ENCODE measurements at places on chromosomes 12 and 14.
A peak's percentile ranks its signal among the peaks of the same experiment; 100 is the strongest.

DNA sequence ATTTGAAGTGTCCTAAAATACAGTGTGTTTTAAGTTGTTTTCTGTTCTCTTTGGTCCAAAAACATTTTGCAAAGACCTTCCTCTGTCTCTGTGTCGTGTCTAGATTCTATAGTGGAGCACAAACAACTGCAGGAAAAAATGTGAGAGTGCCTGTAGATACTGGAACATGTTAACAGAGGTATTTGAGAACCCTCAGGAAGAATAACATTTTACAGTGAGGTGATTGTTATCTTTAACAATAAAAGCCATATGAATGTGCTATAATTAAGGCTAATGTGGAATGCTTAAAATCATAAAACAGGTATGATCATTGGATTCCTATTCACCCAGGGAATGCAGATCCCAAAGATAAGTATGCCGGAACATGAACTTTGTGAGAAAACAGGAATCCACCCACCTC lies 98.0 kb downstream of the SAMD4A start:
- DNase-seq, result no peak

GRCh38 chr12:78040111-78040510 lies 209.4 kb downstream of the NAV3 start:
- DNase-seq, result no peak

GRCh38 chr12:115046805-115047204 lies 362.8 kb upstream of the TBX3 start:
- peak; percentile 1 for DNase-seq

- DNase-seq, result peak; percentile 16
Observed at GRCh38 chr12:132638541-132639408, 20.2 kb downstream of the P2RX2 start.

- no peak for DNase-seq
Observed at GRCh38 chr12:116304621-116305020, 27.1 kb upstream of the MED13L start.

DNA sequence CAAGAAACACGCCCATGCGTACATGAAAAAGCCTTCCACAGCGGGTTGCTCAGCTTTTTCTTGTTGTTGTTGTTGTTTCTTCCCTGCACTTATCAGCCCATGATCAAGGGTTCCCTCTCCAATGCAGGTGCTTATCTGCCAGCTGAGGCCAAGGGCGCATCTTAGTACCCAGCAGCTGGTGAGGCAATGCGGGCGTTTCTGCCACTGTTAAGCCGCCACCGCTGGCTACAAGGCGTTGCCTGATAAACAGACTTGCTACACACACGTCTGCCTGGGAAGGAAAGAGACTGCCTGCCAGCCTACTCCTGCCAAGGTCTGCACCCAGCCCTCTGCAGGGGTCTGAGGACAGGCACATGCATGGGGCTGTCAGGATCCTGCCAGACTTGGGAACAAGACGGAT lies 345.9 kb downstream of the BCL11B start:
- DNase-seq, result no peak

GRCh38 chr12:75444429-75445136 lies 36.0 kb upstream of the GLIPR1 start:
- DNase-seq, result no peak

DNA sequence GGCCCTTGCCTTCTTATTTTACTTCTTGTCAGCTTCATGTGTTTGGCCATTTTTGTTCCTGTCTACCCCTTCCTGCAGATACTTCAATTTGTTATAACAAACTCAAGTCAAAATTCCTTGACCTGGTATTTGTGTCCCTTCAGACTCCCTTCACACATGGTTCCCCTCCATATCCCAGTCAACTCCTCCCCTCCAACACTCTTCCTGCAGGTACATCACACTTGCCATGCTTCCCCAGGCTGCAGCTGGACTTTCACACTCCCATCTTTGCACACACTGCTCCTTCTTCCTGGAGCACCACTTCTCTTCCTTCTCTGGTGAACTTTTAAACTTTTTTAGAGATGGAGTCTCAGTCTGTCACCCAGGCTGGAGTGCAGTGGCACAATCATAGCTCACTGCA lies 18.9 kb upstream of the FIGNL2 start:
- DNase-seq, result no peak

GRCh38 chr12:45415393-45415817 lies 199.5 kb downstream of the ANO6 start:
- DNase-seq, result no peak

DNA sequence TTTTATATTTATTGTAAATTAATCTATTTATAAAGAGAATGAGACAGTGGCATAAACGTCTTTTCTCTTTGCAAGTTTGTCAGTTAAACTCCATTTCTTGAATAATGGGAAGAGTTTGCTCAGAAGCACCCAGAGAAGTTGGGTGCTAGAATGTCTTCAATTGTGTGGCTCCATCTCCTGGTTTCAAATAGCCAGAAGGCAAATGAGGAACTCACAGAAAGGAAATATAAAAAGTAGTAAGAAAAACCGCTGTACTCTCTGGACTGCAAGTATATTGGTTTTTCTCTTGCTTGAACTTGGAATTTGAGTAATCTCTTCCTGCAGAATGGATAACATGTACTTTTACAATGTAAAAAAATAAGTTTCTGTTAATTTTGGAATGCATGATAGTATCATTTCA lies 217.5 kb downstream of the DPY19L2 start:
- no peak for DNase-seq

DNA sequence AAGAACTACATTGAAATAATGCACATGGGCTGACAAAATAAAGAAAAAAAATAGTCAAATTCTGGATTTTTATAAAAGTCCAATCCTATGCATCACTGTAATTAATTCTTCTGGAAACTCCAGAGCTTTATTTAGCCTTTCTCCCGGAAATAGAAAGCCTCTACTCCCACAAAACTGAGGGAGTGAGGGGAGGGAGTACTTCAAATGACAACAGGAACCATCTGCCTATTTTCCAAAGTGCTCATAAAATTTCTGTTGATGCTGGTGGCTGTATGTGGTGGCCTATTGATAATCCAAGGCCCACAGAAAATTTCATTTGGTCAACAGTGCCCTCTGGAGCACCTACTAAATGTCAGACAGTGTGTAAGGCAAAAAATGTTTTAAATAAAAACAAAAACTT lies 64.6 kb downstream of the KIF21A start:
- no peak for DNase-seq

GRCh38 chr12:88784166-88784565 lies 203.9 kb upstream of the KITLG start:
- DNase-seq, result no peak

DNA sequence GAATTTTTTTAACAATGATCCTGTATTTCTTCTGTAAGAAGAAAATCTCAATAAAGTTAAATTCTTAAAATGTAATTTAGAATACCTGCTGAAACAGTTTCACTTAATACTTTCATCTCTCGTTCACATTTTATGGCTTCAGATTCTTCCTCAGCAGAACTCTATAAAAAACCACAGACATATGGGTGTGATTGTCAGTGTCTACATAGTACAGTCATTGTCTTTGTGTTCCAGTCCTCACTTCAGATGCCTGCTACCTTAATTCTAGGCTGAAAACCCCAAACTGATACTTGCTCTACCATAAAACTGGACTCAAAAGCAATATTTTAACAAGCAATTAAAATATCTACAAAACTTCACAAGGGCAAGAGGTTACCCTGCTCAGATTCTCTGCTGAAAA lies 71.8 kb downstream of the DNAI7 start:
- DNase-seq, result no peak

GRCh38 chr14:90611936-90612335 lies 204.3 kb downstream of the TTC7B start:
- no peak for DNase-seq

GRCh38 chr12:131167334-131167733 lies 213.6 kb downstream of the ADGRD1 start:
- DNase-seq, result no peak
